Naive thymus-derived CD8-positive, alpha-beta T cell (primary cell): ENCODE measurements at places on chromosomes 3 and 15. TPM values are rescaled to one million over a fixed set of nuclear protein-coding genes. Genes with fewer than 3 reads are reported as not detected.

DNA sequence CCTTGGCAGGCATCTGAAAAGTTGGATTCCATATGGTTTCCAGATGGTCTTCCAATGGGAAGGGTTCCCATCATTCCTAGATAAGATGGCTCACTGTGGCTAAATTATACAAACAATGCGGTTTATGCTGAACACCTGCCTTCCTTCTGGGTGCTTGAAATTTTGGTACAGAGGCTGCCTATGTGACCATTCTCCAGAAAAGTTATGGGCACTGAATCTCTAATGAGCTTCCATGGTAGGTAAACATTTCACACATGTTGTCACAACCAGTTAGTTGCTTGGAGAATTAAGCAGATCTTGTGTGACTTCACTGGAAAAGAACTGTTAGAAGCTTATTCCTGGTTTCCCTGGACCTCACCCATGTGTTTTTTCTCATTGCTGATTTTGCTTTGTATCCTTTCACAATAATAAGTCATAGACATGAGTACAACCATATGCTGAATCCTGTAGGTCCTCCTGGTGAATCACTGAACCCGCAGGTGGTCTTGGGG, 30.1 kb downstream of the PLOD2 start:
- H3K27me3 ChIP-seq: no peaks in the 10 kb centered on the region
- no peaks in the 10 kb centered on the region for H3K4me1 ChIP-seq

DNA sequence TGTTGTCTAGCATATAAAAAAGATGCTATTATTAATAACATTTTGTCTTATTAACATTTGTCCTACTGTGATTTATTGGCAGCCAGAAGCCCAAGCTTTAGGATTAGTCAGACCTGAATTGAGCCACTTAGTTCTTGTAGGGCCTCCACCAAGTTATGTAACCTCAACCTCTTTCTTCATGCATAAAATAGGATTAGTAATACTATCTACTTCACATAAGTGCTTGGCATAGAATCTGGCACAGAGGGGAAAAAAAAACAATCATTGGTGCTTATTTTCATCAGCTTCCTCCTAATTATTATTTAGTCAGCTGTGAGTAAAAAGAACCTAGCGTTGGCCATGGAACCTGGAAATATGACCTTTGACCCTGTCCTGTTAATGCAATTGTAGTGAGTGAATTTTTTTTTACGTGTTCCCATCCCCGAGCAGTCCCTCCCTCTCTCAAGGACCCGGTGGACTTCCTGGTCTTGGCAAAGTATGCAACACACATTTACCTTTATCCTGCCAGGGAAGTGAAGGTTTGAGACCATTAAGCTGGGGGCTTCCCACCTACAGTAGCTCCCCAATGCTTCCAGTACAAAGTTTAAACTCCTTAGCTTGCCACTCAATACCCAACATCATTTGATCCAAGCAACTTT, 136.8 kb downstream of the FHIT start:
- peaks cover 7% of the 10 kb centered on the region for H3K4me1 ChIP-seq
- DNase-seq: no peak
- H3K27ac ChIP-seq: no peak overlapping the region
- H3K4me3 ChIP-seq: no peak overlapping the region

The UBAP1L gene
- not detected for polyA plus RNA-seq

DNA sequence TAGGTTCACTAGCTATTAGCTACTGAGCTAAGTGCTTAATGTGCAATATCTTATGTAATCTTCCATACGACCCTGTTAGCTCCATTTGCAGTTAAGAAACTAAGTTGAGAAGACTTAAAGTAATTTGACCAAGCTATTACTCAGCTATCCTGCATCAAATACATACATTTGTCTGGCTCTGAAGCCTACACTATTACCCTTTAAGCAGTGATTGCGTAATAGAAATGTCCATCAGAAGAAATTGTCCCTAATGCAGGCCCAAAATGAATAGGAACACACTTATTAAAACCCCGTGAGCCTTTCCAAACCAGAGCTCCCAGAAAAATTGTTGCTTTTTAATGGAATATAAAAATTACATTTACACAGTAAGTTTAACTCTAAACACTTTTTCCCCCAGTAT, 5.3 kb upstream of the MYO1E start:
- no peak overlapping the region for H3K4me3 ChIP-seq
- no peak overlapping the region for H3K27ac ChIP-seq
- H3K4me1 ChIP-seq: peaks cover 6% of the 10 kb centered on the region
- no peaks in the 10 kb centered on the region for H3K36me3 ChIP-seq

GRCh38 chr3:172658344-172659245, 52.3 kb downstream of the NCEH1 start:
- no peak overlapping the region for H3K27ac ChIP-seq
- no peak for DNase-seq
- no peaks in the 10 kb centered on the region for H3K27me3 ChIP-seq
- H3K4me3 ChIP-seq: no peak overlapping the region
- H3K4me1 ChIP-seq: peaks cover 1% of the 10 kb centered on the region
- H3K36me3 ChIP-seq: no peaks in the 10 kb centered on the region

GRCh38 chr3:99430348-99431134, 207.9 kb upstream of the COL8A1 start:
- no peaks in the 10 kb centered on the region for H3K4me1 ChIP-seq
- no peak for DNase-seq
- no peak overlapping the region for H3K4me3 ChIP-seq
- no peaks in the 10 kb centered on the region for H3K27me3 ChIP-seq
